ENCODE measurements at places on chromosomes 3 and 15.
A peak's percentile ranks its signal among the peaks of the same experiment; 100 is the strongest.

- H3K27ac ChIP-seq, result no peak overlapping the region
- H3K36me3 ChIP-seq, result no peaks in the 10 kb centered on the region
- no peaks in the 10 kb centered on the region for H3K27me3 ChIP-seq
- no peak for DNase-seq
- H3K4me3 ChIP-seq, result no peak overlapping the region
- H3K4me1 ChIP-seq, result no peaks in the 10 kb centered on the region
These were observed 63.4 kb downstream of the USP13 start for GRCh38 chr3:179716226-179716625.

DNA sequence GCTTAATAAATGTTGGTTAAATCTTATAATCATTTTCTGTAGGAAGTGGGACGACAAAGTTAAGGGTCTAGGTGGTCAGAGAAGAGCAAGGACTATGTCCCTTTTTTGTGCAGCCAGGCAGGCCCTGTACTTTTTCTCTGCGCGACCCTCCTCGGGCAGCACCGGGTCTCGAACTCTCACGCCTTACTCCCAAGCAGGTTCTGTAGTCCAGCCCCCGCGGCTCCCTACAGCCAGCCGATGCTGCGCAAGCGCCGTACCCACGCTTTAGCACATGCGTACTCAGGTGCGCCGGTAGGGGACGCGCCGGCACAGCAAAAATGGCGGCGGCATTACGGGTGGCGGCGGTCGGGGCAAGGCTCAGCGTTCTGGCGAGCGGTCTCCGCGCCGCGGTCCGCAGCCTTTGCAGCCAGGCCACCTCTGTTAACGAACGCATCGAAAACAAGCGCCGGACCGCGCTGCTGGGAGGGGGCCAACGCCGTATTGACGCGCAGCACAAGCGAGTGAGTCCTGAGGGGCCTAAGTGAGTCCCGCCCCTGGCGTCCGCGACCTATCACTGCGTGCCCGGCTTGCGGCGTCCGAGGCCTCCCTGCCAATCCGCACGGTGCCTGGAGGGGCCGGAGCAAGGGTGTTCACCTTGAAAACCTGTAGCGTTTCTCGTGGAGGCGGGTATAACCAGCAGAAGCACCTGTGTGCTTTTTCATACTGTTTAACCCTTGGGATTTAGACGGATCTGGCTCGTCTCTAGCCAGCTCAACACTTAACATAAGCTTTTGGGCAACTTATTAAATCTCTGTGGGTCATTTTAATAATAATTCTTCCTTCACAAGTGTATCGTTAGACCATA is at the start of gene PCCB:
PCCB (plus strand) TSS at position 282 of the 844 bp plus-strand sequence; CDS start at position 318, 36 bp downstream.
- peak within 1 kb of the TSS; percentile 88 for H3K4me3 ChIP-seq
- H3K27me3 ChIP-seq, result no peaks in the 10 kb centered on the region
- H3K36me3 ChIP-seq, result no peaks in the 10 kb centered on the region
- DNase-seq, result peak; percentile 93
- peaks cover 21% of the 10 kb centered on the region for H3K4me1 ChIP-seq
- H3K27ac ChIP-seq, result peak within 1 kb of the TSS; percentile 94

DNA sequence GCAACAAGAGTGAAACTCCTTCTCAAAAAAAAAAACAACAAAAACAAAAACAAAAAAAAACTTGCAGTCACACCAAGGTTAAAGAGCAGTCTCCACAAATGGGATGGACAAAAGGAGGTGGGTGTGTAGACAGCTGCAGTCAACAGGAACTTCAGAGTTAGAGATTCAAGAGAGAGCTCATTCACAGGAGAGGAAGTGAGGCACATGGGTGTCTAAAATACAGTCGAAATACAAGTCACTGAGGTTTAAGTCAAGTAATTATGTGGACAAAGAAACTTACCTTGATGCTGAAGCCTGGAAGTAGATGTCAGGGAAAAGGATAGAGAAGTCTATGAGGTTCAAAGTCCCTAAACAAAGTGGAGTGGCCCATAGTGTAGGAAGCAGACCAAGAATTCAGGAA is 14.8 kb downstream of the MRPS11 start:
- DNase-seq, result no peak
- H3K4me3 ChIP-seq, result no peak overlapping the region
- H3K36me3 ChIP-seq, result peaks cover 6% of the 10 kb centered on the region
- no peaks in the 10 kb centered on the region for H3K27me3 ChIP-seq
- no peak overlapping the region for H3K27ac ChIP-seq

DNA sequence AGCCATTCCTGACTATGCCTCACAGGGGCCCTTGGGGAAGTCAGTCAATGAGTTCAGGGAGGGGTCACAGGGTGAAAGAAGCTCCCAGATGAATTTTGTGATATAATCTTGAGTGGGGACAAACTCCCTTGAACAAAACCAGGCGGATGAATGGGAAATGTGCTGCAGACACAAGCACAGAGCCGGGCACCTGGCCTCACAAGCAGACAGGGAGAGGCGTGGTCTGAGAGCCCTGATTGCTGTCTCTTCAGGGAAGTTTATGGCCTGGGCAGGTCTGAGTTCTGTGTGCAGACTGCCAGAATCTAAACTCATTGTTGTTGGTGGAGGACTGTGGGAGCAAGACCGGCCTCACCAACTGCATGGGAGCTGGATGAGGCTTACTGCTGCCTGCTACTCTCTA is 591.8 kb downstream of the EPHA3 start:
- no peaks in the 10 kb centered on the region for H3K27me3 ChIP-seq
- DNase-seq, result no peak
- no peak overlapping the region for H3K4me3 ChIP-seq
- H3K36me3 ChIP-seq, result no peaks in the 10 kb centered on the region
- H3K27ac ChIP-seq, result no peak overlapping the region

Data from activated CD4-positive, alpha-beta T cell treated with anti-CD3 and anti-CD28 coated beads, Interleukin-2, amount 10 ng/mL, durations not matched to agents 7 days and 5 days (primary cell).